NAMALWA (cell line): ENCODE measurements at places on chromosomes 2 and 18.

DNA sequence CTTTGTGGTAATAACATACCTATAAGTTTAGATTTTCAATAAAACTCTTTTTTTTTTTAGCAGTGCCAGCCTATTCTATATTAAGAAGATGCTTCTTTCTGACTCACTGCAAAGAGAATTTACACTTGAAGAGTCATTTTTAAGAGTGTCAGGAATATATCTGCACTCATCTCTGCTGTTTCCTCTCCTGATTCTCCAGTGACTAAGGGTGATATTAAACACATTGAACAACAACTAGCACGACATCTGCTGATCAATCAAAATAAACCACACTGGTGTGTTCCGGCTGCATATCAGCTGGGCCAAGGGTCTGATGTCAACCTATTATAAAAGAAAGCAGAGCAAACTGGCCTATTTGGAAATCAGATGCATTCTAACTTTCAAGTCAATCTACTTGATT is 15.0 kb downstream of the RAB27B start:
- DNase-seq: no peak

DNA sequence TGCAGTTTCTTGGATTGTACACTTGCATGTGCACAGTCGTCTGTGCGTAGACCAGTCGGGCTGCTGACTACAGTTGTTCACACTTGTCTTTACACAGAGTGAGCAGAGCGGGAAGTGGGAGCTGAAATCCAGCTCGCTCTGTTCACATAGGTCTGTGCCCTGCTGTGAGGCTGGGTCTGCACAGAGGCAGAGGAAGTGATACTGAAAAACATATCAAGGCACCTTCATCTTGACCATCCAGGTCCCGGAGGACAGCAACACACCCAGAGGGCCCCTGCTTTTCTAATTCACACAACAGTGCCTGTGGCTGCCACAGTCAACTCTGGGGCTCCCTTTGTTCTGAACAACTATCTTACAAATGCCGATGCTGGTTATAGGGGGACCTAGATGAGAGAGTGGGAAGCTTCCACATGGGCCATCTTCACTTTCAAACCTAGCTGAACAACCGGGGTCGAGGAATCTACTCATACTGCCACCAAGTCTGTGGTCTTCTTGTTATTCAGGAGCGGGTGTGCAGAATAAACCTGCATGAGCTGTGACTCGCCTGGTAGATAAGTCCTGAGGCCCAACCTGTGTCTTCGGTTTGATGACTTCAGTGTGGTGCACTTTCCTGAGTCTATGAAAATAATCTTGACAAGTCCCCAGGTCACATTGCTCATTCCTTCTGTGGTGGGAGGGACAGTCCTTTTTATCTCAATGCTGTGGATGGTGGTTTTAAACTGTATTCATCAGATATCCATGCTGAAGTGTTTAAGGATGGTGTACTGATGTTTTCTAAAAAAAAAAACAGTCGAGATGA is 3.5 kb upstream of the ADNP2 start:
- DNase-seq: no peak

- DNase-seq: no peak
Measured at GRCh38 chr2:37549598-37549997, 121.8 kb downstream of the CDC42EP3 start.

DNA sequence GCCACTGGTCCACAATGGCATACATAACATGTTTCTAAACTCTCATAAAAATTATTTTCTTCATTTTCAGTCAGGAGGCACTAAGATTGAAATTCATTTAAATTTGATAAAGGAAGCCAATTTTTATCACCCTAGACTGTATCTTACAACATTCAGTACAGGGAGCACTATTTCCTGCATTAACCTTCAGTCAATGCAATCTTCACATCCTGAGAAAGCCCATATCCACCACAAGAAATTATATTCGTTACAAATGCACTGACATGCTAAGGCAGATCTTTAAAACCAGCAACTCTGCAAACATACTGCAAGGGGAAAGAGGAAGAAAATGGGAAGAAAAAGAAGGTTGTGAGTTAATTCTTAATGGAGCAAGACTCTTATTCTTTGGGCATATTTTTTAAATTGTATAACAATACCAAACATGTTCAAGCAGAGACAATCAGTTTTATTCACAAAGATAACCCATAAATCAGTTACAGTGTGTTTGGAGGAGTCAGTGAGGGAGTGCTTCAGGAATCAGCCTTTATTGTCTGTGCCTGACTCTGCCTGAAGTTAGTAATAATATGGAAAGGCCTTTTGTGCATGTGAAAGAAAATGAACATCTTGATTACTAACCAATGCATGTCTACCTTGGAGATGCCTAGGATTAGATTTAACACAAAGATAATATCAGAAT is 370.1 kb downstream of the FBXO15 start:
- no peak for DNase-seq

DNA sequence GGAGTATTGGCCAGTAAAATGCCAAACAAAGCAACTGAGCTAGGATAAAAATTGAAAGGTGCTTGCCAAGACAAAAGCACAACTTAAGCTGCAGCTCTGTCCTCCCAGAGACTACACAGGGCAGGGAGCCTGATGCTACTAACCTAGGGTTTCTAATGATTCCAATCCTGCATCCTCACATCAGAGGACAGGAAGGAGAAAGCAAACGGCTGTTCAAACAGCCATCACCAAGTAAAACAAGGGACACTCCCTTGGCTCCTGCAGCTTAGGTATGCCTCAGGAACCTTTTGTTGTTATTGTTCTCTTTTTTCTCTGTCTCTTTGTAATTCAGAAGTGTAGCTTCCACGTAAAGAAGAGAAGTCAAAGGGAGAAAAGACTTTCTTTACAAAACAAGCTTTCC is 99.5 kb downstream of the TCF4 start:
- DNase-seq: peak; percentile 21

GRCh38 chr2:71667256-71668182 is 214.2 kb downstream of the DYSF start:
- DNase-seq: no peak

DNA sequence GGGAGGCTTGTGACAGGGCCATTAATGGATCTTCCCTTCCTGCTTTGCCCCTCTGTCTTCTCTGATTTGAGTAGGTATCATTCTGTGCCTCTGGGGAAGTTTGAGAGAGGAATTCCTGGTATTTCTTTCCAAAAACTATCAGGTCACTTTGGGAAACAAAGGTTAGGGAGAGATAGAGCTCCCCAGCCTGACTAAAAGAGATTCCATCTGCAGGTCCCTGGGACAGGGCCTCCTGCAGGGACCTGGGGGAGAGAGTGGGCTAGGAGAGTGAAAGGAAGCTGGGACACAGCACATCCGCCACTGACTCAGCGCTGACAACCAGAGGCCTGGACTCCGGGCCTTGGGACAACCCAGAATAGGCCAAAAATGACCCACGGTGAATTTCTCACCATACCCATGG is 6.4 kb downstream of the GALNT14 start:
- DNase-seq: no peak

DNA sequence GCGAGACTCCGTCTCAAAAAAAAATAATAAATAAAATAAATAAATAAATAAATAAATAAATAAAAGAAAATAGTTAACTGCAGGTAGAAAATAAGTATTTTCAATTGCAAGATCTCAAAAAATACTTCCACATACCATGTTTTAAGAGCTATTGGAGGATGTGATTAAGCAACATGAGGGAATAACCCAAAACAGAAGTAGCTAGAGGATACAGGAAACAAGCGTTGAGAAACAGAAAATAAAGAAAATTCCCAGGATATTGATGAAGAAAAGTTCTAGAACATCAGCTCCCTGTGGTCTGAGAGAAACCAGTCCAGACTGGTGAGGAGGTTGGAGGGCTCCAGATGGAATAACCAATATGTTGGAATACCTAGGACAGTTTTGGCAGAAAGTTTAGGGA is 57.3 kb upstream of the RND3 start:
- DNase-seq: no peak

DNA sequence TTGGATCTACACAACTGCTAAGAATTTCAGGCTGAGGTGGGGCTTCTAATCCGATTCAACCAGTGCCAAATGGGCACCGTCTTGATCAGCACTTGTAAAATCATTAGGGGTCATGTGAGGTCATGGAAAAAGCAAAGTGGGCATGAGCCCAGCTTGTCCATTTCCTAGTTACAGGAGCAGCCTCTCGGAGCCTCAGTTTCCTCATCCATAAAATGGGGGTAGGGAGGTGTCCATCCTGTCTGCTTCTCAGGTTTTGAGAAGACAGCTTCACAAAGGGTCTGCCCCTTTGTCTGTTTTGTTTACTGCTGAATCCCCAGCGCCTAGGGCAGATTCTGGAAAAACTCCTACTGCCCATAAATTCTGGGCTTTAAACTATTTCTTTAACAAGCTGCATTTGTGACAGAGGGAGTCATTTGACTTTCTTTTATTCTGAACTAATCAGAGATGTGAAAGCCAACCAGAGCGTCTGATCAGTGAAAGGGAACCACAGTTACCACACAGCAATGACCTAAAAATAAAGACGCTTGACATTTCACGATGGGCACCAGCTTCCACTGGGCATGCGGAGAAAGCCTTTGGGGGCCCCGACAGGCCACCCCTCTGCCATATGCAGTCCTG is 38.9 kb downstream of the DNMT3A start:
- DNase-seq: peak; percentile 23

DNA sequence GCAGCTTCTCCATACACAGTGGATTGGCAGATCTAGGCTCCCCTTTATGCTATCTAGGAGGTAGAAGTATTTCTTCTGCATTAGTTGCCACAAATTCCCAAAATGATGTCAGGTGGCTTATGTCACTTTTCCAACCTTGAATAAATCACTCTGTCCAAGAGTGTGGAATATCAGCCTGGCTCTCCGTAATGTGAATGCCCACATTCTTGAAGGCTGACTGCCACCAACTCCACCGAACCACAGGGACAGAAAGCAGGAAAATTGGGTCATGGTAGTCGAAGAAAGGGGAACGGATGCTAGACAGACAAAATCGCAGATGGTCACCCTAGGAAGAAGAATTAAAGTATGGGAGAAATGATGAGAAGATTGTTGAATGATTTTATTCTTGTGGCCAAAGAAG is 624.9 kb upstream of the CDH2 start:
- DNase-seq: no peak

GRCh38 chr2:108586116-108586515 is 51.8 kb downstream of the LIMS1 start:
- no peak for DNase-seq

GRCh38 chr18:54765636-54766375 is 62.5 kb upstream of the RAB27B start:
- DNase-seq: no peak

DNA sequence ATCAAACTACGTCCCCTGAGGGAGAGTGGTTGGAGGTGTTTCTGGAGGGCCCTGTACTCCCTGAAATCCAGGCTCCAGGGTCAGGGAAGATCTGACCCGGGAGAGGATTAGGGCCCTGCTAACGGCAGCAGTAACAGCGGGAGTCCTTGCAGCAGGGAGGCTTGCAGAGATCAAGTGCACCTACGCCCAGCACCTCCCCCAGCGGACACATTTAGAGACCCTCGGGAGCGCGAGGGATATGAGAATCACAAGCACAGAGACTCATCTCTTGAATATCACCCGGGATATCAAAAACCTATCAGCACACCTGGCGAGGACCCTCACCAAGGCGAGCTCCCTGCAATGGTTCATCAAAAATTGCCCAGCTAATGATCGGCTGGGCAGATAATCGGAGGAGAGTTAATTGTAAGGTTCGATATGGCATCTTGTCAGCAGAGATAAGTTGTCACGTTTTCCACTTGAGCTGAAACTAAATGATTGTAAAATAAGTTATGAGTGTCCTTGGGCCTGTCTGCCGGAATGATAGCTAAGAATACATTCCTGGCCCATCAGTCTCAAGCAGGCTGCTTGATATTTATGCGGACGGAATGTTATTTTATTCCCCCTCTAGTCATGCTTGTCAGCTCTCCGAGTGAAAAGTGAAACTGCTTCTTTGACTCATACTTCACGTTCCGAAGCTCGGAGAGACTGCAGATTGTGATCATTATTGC is 209.8 kb downstream of the GBX2 start:
- DNase-seq: no peak

- DNase-seq: no peak
Measured at GRCh38 chr2:209277444-209277843, 146.4 kb upstream of the MAP2 start.

- no peak for DNase-seq
Measured at GRCh38 chr2:120236316-120236715, 13.1 kb upstream of the TMEM185B start.

DNA sequence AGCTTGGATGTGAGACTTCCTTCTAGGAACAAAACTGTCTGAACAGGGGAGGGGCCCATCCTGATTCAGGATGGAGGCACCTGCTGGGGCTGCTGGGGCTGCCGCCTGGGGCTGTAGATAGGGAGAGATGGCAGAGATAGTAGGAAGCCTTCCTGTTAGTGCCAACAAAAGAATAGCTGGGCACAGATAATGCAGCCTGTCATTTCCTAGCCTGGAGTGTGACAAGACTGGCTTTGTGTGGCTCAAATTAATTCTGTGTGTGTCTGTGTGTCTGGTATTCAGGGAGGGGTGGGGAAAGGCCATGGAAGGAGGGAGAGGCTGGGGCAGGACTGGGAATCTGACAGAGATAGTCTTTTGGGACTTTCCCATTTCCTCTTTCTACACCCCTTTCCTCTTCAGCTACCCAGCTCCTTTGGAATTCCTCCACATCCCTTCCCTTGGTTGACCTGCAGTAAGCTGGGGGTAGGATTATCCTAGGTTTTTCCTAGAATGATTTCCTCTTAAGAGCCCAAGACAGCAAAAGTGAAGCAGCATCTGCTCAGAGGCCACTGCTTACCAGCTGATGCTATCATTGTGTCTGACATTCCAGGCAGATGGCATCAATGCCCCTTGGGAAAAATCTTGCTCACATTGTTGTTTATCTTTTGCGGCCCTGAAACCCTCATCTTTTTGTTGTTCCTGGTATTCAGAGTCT is 144.9 kb upstream of the LHCGR start:
- DNase-seq: no peak

DNA sequence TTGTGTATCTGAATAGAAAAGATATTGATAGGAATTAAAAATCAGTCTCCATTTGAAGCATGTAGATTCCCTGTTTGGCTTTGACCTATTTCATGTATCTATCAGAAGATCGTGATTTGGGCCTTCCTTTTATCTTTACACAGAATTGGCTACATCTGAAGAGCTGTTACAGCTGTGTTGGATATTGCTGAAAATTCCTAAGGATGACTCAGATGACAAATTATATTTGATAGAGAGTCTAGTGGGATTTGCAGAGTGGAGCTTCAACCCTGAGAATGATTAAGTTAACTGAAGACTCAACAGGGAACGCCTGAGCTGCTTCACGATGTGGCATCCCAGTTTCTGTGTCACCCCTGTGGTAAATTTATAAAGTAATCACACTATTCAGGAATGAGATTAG is 4.9 kb upstream of the COL3A1 start:
- no peak for DNase-seq

GRCh38 chr2:111049792-111050640 is 70.7 kb upstream of the BCL2L11 start:
- DNase-seq: peak; percentile 42

- peak; percentile 29 for DNase-seq
Measured at GRCh38 chr2:151637271-151637781, 97.0 kb downstream of the NEB start.

GRCh38 chr2:137715731-137716191 is 248.5 kb upstream of the HNMT start:
- no peak for DNase-seq
